Effector memory CD4-positive, alpha-beta T cell (primary cell): ENCODE measurements at places on chromosomes 1 and 21.

- no peaks in the 10 kb centered on the region for H3K27me3 ChIP-seq
- H3K36me3 ChIP-seq: no peaks in the 10 kb centered on the region
- no peaks in the 10 kb centered on the region for H3K4me1 ChIP-seq
- DNase-seq: no peak
- no peak overlapping the region for H3K4me3 ChIP-seq
- no peak overlapping the region for H3K27ac ChIP-seq
Observed at GRCh38 chr1:76237211-76237610, 162.7 kb downstream of the ST6GALNAC3 start.

DNA sequence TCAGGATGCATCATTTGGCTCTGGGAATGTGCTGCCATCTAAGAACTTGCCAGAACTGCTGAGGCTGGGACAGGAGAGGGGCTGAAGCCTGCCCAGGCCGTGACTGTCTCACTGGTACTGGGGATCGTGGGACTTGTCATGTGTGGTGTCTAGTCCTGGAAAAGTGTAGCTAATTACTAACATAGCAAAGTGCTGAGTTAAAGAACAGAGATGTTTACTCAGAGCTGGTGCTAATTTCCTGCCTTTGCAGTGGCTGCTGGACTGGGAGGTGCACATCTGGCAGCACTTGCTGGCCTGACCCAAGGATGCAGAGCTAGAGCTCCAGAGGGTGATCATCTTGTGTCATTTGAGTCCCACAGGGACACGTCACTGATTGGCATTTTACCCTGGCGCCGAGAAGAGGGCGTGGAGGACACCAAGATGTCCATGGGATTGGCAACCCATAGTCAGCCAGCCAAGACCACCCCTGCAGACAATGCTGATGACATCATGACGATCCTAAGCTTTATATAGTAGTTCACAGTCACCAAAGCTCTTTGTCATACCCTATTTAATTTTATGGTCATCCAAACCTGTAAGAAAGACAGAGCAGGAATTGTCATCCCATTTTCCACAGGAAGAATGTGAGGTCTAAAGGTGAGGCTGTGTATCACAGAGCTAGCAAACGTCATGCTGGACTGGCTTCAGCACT is 110.1 kb upstream of the SLC44A3 start:
- H3K27ac ChIP-seq: no peak overlapping the region
- H3K4me3 ChIP-seq: no peak overlapping the region
- no peaks in the 10 kb centered on the region for H3K36me3 ChIP-seq

DNA sequence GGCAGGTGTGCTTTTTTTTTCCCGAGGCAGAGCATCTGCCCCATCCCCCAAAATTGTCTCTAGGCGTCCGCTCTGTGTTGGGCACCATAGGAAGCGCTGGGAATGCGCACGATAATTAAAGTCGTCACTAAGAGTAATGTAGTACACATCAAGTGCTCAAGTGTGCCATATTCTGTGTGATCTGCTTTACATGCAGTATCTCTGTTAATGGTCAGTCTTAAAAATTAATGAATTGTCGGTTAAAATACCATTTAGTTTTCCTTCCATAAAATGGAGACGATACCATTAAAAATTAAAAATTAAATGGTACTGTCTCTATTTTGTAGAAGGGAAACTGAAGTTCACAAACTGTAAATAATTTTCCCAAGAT is 544 bp upstream of the CCT8 start:
- H3K36me3 ChIP-seq: peaks cover 7% of the 10 kb centered on the region
- H3K27ac ChIP-seq: peak overlapping the region; percentile 89
- no peaks in the 10 kb centered on the region for H3K27me3 ChIP-seq
- peaks cover 26% of the 10 kb centered on the region for H3K4me1 ChIP-seq
- peak overlapping the region; percentile 90 for H3K4me3 ChIP-seq
- no peak for DNase-seq

DNA sequence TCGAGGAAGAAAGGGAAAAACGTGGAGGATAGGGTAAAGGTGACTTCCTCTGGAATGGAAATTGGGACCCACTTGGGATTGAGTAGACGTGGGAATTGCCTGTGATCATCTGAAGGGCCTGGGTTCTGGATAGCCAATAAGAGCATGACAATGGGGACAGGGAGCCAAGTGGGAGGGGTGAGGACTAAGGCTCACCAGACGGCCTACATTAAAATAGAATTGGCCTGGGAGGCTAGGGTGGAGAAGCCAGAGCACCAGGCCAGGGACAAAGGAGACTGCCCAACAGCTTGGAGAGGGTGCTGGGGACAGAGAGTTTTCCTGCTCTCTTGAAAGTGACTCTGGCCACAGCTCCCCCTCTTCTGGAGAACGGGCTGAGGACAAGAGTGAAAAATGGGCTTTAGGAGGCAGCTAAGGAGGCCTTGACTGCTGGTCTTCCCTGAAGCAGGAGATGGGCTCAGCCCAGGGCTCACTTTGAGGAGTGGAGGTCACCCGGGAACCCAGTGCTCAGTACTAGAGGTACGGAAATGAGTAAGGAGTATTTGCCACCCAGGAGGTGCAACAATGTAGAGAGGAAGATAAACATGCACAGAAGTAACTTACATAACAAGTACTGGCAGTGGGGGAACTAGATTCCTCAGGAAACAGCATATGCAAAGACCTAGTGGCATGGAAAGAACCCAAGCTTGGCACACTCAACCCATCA is 18.8 kb downstream of the INKA2 start:
- no peak overlapping the region for H3K4me3 ChIP-seq
- peaks cover 10% of the 10 kb centered on the region for H3K36me3 ChIP-seq
- H3K27ac ChIP-seq: no peak overlapping the region
- no peak for DNase-seq
- no peaks in the 10 kb centered on the region for H3K27me3 ChIP-seq

DNA sequence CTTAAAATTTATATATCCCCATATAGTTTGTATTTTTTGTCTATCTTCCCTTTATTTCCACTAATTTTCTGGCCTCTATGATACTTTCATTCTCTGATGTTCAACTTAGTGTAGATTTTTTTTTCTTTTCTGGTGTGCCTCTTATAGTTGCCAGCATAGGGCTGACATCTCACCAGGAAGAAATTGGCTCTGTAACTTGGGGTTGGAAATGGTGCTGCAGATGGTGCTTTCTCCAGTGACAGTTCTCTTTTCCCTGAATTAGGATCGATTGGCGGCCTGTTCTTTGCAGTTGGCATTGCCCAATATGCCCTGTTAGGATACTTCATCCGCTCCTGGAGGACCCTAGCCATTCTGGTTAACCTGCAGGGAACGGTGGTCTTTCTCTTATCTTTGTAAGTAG is 50.3 kb downstream of the SLC22A15 start:
- H3K27ac ChIP-seq: no peak overlapping the region
- H3K36me3 ChIP-seq: no peaks in the 10 kb centered on the region
- no peak for DNase-seq
- no peaks in the 10 kb centered on the region for H3K27me3 ChIP-seq

- peaks cover 24% of the 10 kb centered on the region for H3K4me1 ChIP-seq
- no peak overlapping the region for H3K27ac ChIP-seq
- H3K27me3 ChIP-seq: no peaks in the 10 kb centered on the region
- DNase-seq: no peak
- no peak overlapping the region for H3K4me3 ChIP-seq
Observed at GRCh38 chr1:89724369-89725010, 91.6 kb downstream of the LRRC8C start.

GRCh38 chr1:150808846-150809245 is 786 bp upstream of the CTSK start:
- no peak overlapping the region for H3K27ac ChIP-seq
- no peaks in the 10 kb centered on the region for H3K4me1 ChIP-seq
- H3K36me3 ChIP-seq: peaks cover 30% of the 10 kb centered on the region
- no peak overlapping the region for H3K4me3 ChIP-seq
- no peaks in the 10 kb centered on the region for H3K27me3 ChIP-seq

- no peaks in the 10 kb centered on the region for H3K4me1 ChIP-seq
- no peak overlapping the region for H3K4me3 ChIP-seq
- DNase-seq: no peak
- no peaks in the 10 kb centered on the region for H3K36me3 ChIP-seq
Observed at GRCh38 chr1:224689374-224689773, 73.3 kb downstream of the CNIH3 start.

GRCh38 chr1:161792740-161793139 is 26.6 kb downstream of the ATF6 start:
- DNase-seq: no peak
- no peaks in the 10 kb centered on the region for H3K4me1 ChIP-seq
- H3K4me3 ChIP-seq: no peak overlapping the region
- no peaks in the 10 kb centered on the region for H3K27me3 ChIP-seq
- H3K27ac ChIP-seq: no peak overlapping the region

DNA sequence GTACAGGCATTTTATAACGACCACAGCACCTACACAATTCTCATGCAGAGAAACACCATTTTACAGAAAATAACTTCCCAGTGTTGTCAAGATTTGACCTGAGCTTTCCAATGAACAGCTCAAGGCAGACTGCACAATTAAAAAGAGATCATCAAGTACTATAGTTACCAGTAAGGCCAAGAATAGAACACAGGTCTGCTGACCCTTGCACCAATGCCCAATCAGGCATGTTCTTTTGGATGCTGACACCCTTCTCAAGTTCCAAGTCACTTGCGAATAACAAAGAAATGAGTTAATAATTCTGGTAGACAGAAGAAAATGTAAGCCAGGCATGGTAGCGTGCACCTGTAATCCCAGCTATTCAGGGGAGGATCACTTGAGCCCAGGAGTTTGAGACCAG is 101.9 kb downstream of the SLC45A1 start:
- peaks cover 13% of the 10 kb centered on the region for H3K36me3 ChIP-seq
- no peak overlapping the region for H3K27ac ChIP-seq
- H3K27me3 ChIP-seq: no peaks in the 10 kb centered on the region
- peaks cover 42% of the 10 kb centered on the region for H3K4me1 ChIP-seq
- no peak for DNase-seq

DNA sequence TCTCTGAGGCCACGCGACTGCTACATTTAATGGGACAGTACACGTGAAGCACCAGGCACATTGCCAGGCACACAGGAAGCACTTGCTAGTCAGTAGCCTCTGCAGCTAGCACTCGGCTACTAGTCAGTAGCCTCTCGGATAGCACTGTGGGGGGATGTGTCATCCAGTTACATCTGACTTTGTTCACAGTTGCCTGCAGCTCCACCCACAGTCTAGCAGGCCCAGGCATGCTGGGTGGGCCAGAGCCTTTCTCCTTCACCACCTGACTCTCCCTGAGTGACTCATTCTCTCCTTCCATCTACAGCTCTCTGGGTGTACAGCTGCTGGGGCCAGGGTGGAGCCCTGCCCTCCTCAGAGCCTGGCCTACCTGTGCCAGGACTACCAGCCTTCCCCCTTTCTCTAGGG is 51.5 kb downstream of the PTPRF start:
- H3K36me3 ChIP-seq: no peaks in the 10 kb centered on the region
- H3K4me3 ChIP-seq: no peak overlapping the region
- H3K27ac ChIP-seq: no peak overlapping the region
- H3K4me1 ChIP-seq: no peaks in the 10 kb centered on the region
- no peaks in the 10 kb centered on the region for H3K27me3 ChIP-seq

DNA sequence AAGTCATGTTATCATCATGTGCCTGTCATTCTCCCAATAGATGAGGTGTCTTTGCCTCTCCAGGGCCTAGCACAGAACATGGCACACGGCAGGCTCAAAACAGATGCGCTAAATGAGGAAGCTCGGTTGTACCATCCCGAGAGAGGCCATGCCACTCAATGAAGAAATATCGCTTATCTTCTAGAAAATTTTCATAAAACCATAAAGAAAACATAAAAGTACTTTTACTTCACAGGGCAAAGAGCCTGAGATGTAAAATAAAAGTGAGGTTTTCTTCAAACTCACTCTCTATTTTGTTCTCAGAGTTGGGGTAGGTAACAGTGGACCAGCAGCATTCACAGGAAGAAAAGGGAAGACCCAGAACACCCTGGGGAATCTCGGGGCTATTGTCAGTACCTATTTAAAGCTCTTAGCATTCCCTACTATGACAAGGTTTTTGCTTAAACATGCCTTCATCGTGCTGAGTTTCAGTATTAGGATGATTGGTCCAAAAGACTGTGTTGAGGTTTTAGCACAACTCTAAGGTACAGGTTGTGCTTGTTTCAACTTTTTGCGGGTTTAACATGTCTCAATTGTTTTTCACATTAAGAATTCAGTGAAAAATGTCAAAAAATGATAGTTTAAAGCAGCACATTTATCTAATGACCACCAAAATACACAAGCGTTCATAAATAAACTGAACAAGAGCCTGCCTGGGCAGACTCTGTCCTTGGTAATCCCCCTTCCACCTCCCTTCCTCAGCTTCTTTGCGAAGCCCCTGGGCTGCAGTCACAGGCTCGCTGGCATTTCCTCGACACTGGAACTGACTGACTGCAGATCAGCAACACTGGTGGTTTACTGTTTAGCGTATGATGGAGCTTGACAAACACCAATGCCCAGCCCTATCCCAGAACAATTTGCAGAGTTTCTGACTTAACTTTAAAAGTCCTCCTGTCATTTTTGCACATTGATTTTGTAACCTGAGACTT is 55.6 kb downstream of the COQ8A start:
- no peak overlapping the region for H3K27ac ChIP-seq
- no peaks in the 10 kb centered on the region for H3K27me3 ChIP-seq
- H3K36me3 ChIP-seq: no peaks in the 10 kb centered on the region
- H3K4me3 ChIP-seq: no peak overlapping the region
- no peak for DNase-seq

GRCh38 chr1:13623021-13623637 is 39.5 kb downstream of the PDPN start:
- no peaks in the 10 kb centered on the region for H3K36me3 ChIP-seq
- no peak for DNase-seq
- no peak overlapping the region for H3K4me3 ChIP-seq
- no peaks in the 10 kb centered on the region for H3K27me3 ChIP-seq
- no peaks in the 10 kb centered on the region for H3K4me1 ChIP-seq

- H3K36me3 ChIP-seq: no peaks in the 10 kb centered on the region
- DNase-seq: no peak
- H3K27ac ChIP-seq: no peak overlapping the region
- H3K4me3 ChIP-seq: no peak overlapping the region
- H3K4me1 ChIP-seq: no peaks in the 10 kb centered on the region
Observed at GRCh38 chr1:7375329-7375728, 395.8 kb upstream of the VAMP3 start.

- no peak for DNase-seq
- no peaks in the 10 kb centered on the region for H3K4me1 ChIP-seq
- no peak overlapping the region for H3K27ac ChIP-seq
Observed at GRCh38 chr1:9340864-9341263, 48.2 kb downstream of the SPSB1 start.

DNA sequence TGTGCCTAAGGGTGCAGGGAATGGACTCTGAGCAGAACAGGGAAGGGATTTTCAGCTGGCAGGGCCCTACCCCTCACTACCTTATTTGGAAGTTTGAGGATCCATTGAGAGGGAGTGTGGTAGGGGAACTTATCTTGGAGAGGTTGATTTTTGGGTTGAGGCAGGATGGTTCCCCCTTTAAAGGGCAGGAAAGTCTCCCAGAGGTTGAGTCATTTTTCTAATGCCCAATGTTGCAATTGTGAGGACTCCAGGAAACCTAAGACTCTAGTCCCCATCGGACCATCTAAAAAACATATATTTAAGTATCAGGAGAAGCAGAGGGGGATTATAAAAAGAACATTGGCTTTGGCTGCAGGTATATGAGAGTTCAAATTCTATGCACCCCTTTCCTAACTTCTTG is 47.3 kb downstream of the SAMD13 start:
- H3K36me3 ChIP-seq: no peaks in the 10 kb centered on the region
- DNase-seq: no peak
- no peaks in the 10 kb centered on the region for H3K4me1 ChIP-seq
- H3K4me3 ChIP-seq: no peak overlapping the region
- no peak overlapping the region for H3K27ac ChIP-seq
